ENCODE measurements at places on chromosomes 16 and 17. TPM values are rescaled to one million over a fixed set of nuclear protein-coding genes. Genes with fewer than 3 reads are reported as not detected.

- peak; percentile 22 for DNase-seq
These were observed 423.5 kb downstream of the MAF start for GRCh38 chr16:79177018-79177417.

DNA sequence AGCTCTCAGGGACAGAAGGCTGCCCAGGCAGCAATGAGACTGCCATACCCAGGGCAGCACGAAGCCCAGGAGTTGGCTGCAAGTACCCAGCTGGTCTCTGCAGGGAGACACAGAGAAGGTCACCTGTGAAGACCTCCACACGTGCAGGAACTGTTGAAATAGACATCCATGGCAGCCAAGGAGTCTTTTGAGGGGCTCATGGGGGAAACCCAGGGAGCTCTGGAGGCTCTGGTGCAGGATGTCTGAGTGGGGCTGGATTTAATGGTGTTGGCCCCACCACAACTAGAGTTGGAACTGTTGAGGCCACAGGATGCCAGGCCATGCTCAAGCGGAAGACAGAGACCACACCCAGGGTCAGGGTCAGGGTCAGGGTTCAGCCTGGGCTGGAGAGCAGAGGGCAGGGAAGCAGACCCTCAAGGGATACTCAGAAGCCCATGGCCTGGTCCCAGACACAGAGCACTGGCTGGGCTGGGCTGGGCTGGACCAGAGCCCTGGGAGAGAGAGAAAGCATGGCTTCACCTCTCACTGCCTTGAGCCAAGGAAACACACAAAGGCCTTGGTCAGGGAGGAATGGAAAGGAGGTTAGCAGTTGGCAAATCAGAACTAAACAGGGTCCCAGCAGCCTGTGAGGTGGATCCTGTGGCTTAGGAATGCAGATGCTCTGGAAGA lies 21.4 kb downstream of the PITPNM3 start:
- DNase-seq: no peak

DNA sequence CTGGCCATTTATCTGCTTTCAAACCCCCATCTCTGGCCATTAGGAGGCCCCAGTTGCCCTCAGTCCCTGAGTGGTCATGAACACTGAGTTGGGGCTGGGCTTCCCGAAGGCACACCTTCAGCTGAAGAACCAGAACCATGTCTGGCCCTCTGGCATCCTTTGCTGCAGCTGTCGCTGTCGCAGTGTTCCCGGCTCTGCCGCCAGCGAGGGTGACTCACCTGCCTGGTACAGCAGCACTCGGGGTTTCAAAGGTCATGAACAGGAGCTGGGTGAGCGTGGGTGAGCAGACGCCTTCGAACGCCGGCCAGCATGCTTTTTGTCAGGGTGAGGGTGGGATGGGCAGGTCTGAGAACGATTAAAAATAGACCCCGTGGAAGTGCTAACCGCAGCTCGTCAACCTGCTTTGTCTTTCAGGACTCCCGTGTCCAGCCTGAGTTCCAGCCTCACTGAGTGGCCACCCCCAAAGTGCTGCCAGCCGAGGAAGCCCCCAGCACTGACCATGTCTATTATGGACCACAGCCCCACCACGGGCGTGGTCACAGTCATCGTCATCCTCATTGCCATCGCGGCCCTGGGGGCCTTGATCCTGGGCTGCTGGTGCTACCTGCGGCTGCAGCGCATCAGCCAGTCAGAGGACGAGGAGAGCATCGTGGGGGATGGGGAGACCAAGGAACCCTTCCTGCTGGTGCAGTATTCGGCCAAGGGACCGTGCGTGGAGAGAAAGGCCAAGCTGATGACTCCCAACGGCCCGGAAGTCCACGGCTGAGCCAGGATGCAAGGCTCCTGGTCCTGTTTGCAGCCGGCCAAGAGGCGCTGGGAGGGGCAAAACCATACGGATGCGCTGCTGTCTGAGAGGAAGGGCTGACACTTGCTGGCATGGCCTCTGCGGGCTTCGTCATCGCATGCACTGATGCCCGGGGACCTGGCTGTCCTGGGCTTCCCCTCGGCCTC lies 7.6 kb downstream of the SNN start:
- DNase-seq: no peak

GRCh38 chr16:83851473-83851872 lies 43.7 kb downstream of the HSBP1 start:
- no peak for DNase-seq

- no peak for DNase-seq
These were observed 596.0 kb upstream of the GOT2 start for GRCh38 chr16:59330019-59330670.

GRCh38 chr17:3682033-3682432 lies 13.4 kb downstream of the EMC6 start:
- DNase-seq: no peak

DNA sequence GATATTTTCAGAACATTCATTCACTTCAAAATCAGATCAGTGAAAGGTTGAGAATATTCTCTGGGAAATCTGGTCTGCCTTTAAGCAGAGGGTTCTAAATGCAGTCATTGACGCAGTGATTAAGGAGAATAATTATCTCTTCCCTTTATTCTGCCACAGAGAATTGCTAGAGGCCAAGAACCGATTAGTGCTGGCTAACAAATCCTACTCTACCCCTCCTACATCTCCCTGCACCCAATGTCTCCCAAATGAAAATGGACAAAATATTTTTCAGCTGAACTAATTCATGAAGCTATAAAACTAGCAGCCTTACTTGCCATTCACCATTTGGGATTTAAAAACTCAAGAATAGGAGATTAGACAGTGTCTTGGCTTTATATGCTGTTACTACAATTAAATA lies 185.5 kb upstream of the SOX9 start:
- no peak for DNase-seq

- DNase-seq: no peak
These were observed 2.1 kb downstream of the SOX9 start for GRCh38 chr17:72122765-72123529.

- no peak for DNase-seq
These were observed 33.3 kb downstream of the MYH3 start for GRCh38 chr17:10623737-10624338.

- peak; percentile 96 for DNase-seq
These were observed 21.7 kb downstream of the ACSF3 start for GRCh38 chr16:89115216-89115861.

DNA sequence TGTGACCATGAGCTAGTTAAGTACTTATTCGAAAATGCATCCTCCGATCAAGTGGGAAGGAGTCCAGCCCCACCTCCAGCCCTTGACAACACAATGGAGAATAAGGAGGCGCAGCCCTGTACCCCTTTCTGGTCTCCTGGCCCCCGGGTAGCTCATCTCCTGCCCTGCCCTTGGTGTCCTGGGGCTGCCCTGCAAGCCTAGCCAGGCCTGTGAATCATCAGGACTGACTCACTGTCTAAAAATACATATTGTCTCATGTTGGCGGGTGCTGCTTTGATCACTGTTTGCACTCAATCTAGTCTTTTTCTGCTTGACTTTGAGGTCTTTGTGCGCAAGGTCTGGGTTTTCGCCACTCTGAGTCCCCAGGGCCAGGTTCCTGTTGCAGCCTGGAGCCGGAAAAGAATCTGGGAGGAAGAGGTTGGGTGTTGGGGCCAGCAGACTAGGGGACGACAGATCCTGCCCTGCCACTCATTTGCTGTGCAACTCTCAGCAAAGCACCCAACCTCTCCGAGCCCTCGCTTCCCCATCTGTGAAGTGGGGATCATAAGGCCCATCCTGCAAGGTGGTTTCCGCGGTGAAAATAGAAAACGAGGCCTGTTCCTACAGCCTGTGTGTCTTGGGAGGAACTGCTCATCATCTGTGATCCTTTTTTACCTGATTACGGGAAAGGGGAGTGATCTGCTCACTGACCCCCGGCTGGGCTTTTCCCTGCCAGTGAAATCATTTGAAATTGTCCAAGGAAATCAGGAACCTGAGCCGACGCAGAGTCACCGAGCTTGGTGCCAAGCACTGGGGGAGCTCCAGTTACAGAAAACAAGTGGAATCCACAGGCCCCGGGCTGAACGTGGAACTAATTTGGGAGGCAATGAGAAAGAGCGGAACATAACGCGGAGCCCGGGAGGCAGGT lies 230.4 kb downstream of the PARN start:
- no peak for DNase-seq

DNA sequence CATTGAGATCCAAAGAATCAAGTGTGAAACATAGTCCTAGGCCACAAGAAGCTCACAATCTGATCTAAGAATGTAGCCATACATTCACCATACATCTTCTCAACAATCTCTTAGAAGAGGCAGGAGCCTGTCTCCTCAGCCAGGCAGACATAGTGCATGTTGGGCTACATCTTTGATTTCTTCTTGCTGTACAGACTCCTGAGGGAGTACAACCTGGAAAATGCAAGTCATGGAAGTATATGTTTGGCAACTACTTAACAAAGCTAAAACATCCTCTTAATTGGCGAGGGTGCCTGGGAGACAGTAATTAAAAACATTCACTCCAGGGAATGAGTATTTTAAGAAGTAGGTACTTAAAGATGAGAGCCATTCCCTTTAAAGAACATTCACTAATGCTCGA lies 79.2 kb upstream of the NOG start:
- no peak for DNase-seq

DNA sequence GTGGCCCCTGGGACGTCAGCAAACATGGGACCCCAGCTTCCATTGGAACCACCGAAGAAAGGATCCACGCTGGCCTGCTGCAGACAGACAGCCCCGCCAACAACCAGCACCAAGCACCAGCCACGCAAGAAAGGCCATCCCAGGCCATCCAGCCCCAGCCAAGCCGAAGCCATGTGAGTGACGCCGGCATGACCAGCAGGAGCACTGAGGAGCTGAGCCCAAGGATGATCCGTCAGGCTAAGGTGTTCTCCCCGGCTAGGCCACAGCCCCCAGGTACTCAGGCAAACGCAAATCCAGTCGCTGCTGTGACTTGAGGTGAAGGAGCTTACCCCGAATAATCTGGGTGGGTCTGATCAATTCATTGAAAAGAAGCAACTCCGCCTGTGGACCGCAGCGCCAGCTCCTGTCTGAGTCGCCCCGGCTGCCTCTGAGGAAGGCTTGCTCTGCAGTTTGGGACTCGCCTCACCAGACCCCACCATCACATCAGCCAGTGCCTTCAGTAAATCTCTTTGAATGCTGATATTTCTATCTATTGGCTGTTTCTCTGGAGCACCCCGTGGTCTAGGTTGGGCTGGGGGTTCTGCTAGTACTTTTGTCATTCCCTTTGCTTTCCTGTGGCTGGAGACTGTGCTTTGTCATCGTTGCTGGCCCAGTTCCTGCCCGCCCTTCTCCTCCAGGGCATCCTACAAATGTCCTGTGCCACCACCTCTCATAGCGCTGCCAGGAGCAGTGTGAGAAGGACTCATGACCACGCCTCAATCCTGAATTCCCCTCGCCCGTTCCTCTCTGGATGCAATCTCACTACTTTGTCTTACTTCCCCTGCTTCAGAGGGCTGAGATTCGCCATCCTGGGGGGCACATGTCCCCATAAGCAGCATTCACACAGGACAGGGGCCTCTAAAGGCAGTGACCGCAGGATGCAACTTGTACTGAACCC lies 8.1 kb upstream of the CBX2 start:
- DNase-seq: no peak

- peak; percentile 40 for DNase-seq
These were observed 2.7 kb downstream of the NDUFAF8 start for GRCh38 chr17:81241648-81242420.

Gene ALOX15
- not detected for total RNA-seq

Gene PITPNM3
- 0.49 TPM for total RNA-seq

Gene ACSF3
- total RNA-seq: 70.5 TPM
